ENCODE measurements at places on chromosomes 3 and 15.

- no peak for DNase-seq
- no peaks in the 10 kb centered on the region for H3K36me3 ChIP-seq
- H3K27ac ChIP-seq: no peak overlapping the region
- H3K27me3 ChIP-seq: no peaks in the 10 kb centered on the region
Measured at GRCh38 chr3:72299823-72300222, 514.9 kb upstream of the PROK2 start.

DNA sequence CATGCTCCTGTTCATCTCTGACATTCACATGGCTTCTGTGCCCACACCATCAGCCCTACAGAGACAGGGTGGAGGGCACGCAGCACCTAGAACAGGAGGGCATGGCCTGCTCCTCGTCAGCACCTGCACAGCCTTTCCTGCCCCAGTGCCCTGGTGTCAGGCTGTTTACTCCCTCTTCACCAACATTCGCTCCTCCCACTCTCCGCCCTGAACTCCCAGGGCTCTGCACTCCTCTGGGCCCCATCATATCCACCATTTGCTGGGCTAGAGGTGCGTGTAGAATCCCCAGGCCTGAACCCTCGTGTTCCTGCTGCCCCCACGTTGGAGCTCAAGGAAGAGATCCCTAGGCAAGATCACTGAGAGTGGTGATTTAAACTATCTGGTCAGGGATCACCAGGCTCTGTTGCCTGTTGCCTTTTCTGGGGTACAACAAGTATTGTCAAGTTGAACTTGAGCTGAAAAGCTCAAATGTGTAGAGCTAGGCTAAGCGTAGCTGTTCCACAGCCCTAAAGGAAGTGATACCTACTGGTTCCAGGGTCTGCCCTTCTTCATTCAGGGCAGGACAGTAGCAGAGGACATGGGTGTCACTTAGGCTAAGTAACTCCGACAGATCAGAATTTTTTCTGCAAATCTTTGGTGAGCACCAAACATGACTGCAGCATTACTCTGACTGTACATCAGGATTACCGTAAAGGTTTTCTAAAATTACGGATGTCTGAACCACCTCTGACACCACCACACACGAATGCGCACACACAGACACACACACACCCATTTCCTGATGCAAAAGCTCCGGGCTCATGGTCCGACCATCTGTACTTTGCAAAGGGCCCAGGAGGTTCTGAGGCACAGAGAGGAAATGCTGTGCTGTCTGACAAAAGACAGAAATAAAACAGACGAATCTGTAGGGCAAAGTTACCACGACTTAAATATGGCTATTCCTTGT lies 43.7 kb upstream of the GNB5 start:
- H3K4me3 ChIP-seq: no peak overlapping the region
- H3K27me3 ChIP-seq: no peaks in the 10 kb centered on the region
- H3K4me1 ChIP-seq: no peaks in the 10 kb centered on the region

DNA sequence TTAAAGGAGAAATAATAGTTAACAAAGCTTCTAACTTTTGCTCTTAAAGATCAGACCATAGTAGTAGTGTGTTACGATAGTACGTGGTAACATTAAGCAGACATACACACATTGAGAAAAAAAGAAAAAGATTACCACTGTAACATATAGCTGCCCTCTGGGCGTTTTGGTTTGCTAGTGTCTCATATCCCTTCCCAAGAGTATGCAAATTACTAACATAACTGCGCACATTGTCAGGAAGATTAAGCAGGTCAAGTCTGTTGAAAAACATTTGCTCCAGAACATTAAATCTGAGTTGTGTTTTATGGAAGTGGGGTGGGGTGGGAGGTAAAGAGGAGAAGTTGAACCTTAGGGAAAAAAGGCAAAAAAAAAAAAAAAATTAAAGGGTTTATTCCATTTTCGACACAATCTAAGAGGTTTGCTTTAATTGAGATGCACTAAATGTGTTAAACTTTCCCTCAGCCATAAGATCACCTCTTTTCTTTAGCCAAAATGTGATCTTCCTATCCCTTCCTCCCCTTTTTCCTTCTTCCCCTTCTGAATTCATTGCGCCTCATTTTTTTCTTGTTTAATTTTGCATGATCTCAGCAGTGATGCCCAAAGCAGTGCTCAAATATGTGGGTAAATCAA lies 1.5 kb upstream of the LRIG1 start:
- no peaks in the 10 kb centered on the region for H3K36me3 ChIP-seq
- H3K27me3 ChIP-seq: no peaks in the 10 kb centered on the region
- DNase-seq: no peak
- H3K27ac ChIP-seq: no peak overlapping the region
- H3K4me3 ChIP-seq: no peak overlapping the region

GRCh38 chr15:101615414-101615985 lies 36.7 kb downstream of the TM2D3 start:
- H3K36me3 ChIP-seq: no peaks in the 10 kb centered on the region
- no peak overlapping the region for H3K27ac ChIP-seq

- no peak overlapping the region for H3K27ac ChIP-seq
- H3K27me3 ChIP-seq: no peaks in the 10 kb centered on the region
- H3K4me3 ChIP-seq: no peak overlapping the region
- no peak for DNase-seq
Measured at GRCh38 chr3:139121513-139122220, 77.0 kb upstream of the PRR23C start.

- DNase-seq: no peak
- H3K4me3 ChIP-seq: no peak overlapping the region
- H3K4me1 ChIP-seq: no peaks in the 10 kb centered on the region
- H3K27ac ChIP-seq: no peak overlapping the region
- no peaks in the 10 kb centered on the region for H3K27me3 ChIP-seq
Measured at GRCh38 chr3:109224333-109224732, 87.8 kb downstream of the C3orf85 start.

DNA sequence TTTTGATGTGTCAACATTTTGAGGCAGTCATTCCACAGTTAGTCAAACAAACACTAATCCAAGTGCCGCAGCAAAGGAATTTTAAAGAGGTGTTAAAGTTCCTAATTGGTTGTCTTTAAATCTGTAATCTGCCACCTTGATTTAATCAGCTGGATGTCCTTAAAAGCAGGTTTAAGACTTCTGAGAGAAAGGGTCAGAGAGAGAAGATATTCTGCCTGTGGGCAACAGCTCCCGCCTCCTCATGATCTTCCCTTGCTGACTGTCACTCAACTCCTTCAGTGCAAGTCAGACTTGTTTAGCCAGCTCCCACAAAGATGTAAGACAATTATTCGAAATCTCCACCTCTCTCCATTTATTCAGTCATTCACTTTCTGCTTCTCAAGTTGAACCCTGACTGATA lies 92.6 kb upstream of the MYRIP start:
- H3K27me3 ChIP-seq: no peaks in the 10 kb centered on the region
- H3K27ac ChIP-seq: no peak overlapping the region
- no peak overlapping the region for H3K4me3 ChIP-seq
- no peaks in the 10 kb centered on the region for H3K36me3 ChIP-seq
- no peaks in the 10 kb centered on the region for H3K4me1 ChIP-seq

GRCh38 chr3:74033381-74033780 lies 408.6 kb upstream of the PDZRN3 start:
- no peak for DNase-seq
- no peak overlapping the region for H3K4me3 ChIP-seq
- no peaks in the 10 kb centered on the region for H3K4me1 ChIP-seq

DNA sequence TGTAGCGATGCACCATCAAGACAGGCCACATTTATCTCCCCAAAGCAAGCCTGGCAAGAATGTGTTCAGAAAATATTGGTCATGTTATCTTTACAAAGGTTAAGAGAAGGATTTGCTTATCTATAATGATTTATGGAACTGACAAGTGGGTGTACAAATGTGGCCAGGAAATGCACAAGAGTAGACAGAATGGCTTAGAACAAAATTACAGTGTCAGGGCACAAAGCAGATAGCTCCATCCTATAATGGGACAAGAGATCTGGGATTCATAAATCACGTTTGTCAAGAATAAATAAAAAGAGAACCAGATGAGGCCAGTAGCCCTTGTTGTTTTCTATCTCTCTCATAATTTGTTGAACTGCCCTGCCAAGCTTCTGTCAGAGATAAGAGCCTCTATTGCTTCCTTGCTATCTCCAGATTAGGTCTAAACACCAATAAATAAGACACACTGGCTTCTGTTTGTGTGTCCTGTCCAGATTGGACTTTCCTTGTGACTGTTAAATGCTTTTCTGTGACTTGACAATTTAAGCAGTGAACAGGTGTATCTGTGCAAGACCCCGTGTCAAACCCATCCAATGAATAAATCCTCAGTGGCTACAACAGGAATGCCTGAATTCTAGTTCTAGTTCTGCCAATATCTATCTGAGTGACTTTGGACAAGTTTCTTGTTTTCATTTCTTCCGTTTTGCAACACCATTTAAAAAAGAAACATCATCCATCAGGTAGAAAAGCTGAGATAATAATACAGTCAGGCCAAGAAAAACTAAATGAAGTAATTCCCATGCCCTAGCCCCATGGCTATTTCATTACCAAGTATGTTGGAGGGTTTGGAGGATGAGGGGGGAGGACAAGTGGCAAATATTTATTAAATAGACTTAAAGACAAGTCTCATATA lies 157.2 kb downstream of the DCLK3 start:
- no peak overlapping the region for H3K4me3 ChIP-seq
- no peaks in the 10 kb centered on the region for H3K4me1 ChIP-seq
- H3K27me3 ChIP-seq: peaks cover 3% of the 10 kb centered on the region
- H3K27ac ChIP-seq: no peak overlapping the region
- no peak for DNase-seq
- no peaks in the 10 kb centered on the region for H3K36me3 ChIP-seq

DNA sequence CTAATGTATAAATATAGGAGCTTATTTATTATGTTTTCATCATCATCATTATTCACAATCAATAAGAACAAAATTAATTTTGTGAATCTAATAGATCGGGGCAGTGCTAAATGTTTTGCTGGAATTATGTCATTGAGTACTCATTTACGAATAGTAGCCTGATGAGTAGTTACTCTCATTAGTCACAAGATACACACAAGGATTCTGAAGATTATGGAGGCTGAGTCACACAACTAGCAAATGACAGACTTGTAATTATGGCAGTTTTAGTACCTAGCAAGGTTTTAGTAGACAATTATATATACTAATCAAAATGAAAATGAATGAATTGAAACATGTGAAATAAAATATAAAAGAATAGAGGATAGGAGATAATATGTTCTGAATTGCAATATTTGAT lies 954.2 kb downstream of the CADM2 start:
- no peaks in the 10 kb centered on the region for H3K36me3 ChIP-seq
- peaks cover 5% of the 10 kb centered on the region for H3K4me1 ChIP-seq
- H3K4me3 ChIP-seq: no peak overlapping the region
- H3K27me3 ChIP-seq: no peaks in the 10 kb centered on the region
- DNase-seq: no peak

GRCh38 chr3:18892047-18892446 lies 256.3 kb upstream of the KCNH8 start:
- no peaks in the 10 kb centered on the region for H3K4me1 ChIP-seq
- H3K36me3 ChIP-seq: no peaks in the 10 kb centered on the region
- H3K4me3 ChIP-seq: no peak overlapping the region

- H3K4me3 ChIP-seq: peak overlapping the region; percentile 89
- DNase-seq: no peak
- no peaks in the 10 kb centered on the region for H3K27me3 ChIP-seq
Measured at GRCh38 chr15:44712346-44713005, 1.2 kb downstream of the B2M start.

DNA sequence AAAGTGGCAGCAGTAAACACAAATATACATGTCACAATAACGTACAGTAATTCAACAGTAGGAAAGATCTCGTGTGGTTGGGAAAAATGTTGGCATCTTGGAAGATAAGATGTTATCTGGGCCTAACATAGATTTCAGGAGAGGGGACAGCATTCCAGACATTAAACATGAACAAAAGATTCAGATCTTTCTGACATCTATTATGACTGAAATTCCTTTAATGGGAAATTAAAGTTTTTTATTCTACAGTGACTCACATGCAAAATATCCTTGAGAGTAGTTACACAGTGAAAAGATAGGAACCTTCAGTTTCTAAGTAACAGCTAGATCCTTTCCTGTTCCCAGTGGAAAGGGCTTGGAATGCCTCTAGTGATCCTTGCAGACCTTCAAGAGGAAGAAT lies 9.2 kb downstream of the NDUFB5 start:
- H3K4me1 ChIP-seq: peaks cover 6% of the 10 kb centered on the region
- no peak for DNase-seq
- no peak overlapping the region for H3K4me3 ChIP-seq
- H3K36me3 ChIP-seq: peaks cover 67% of the 10 kb centered on the region

DNA sequence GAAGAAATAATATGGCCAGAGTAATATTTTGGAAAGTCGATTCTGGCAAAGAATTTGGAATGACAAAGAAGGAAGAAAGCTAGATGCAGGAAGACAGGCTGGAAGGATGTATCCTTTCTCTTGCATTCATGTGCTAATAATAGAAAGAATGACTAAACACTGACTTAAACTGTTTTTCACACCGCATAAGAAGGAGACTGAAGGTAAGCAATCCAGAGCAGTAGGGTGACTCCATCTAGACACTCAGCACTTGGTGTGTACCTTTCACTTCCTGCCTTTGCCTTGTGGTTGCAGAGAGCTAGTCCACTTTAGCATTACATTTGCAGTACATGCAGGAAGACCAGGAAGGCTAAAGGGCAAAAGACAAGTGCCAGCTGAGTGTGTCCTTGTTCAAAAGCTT lies 234.6 kb downstream of the RBMS3 start:
- peak overlapping the region; percentile 16 for H3K27ac ChIP-seq
- DNase-seq: no peak
- H3K36me3 ChIP-seq: no peaks in the 10 kb centered on the region
- H3K4me3 ChIP-seq: no peak overlapping the region

DNA sequence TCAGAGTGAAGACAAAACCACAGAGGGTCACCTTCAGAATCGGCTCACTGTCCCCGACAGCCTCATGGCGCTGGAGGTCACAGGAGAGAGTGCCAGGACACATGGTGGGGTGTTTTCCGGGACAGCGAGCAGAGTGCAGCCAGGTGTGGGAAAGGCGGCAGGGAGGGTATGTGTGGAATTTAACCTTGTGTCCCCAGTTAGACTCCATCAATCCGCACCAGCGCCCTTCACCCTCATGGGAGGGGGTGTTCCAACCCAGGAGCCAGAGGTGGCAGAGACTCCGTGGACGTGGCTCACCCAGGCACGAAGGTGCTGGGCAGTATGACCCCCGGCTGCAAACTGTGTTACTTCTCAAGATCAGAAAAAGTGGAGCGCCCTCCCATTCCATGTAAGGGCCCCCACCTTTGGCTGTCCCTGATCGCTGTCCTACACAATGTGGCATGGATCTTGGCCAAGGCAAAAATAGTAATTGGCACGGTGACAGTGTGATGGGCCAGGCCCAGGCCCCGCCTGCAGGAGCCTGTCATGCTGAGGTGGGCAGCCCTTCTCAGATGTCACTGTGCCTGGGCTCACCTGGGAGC lies 190.3 kb downstream of the XXYLT1 start:
- DNase-seq: no peak
- H3K36me3 ChIP-seq: no peaks in the 10 kb centered on the region
- H3K4me3 ChIP-seq: no peak overlapping the region
- H3K27me3 ChIP-seq: no peaks in the 10 kb centered on the region
- no peaks in the 10 kb centered on the region for H3K4me1 ChIP-seq
- no peak overlapping the region for H3K27ac ChIP-seq

All from RWPE2 (cell line).